ENCODE measurements at places on chromosomes 6 and 20.

DNA sequence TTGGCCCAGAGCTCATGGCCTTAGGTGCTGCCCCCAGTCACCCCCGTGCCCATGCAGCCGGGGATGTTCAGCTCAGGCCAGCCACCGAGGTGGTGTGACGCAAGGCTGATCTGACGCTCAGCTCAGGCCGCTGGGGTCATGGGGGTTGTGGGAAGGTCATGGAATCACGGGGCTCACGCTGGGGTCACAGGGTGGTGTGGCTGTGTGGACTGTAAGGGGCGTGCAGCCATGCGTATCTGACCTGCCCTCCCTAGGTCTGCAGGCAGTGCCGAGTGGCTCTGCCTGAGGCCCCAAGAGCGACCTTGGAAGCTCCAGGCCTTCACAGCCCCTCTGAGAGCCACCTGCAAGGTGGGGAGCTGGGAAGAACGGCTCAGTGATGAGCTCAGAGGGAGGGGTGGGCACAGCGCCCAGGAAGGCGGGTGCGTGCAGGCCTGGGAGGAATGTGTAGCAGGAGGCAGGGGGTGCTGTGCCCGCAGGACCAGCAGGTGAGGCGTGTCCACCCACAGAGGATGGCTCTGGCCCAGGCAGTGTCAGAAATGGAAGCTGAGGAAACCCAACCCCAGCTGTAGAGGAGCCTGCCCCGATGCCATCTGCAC lies 27.8 kb downstream of the CHRNA4 start:
- peaks cover 37% of the 10 kb centered on the region for H3K27me3 ChIP-seq
- DNase-seq, result no peak
- H3K36me3 ChIP-seq, result no peaks in the 10 kb centered on the region
- no peak overlapping the region for H3K27ac ChIP-seq
- peak overlapping the region; percentile 20 for H3K4me3 ChIP-seq
- H3K4me1 ChIP-seq, result peaks cover 6% of the 10 kb centered on the region

GRCh38 chr20:37524859-37525708 lies 2.6 kb downstream of the BLCAP start:
- H3K4me1 ChIP-seq, result peaks cover 35% of the 10 kb centered on the region
- H3K36me3 ChIP-seq, result peaks cover 4% of the 10 kb centered on the region
- H3K27me3 ChIP-seq, result no peaks in the 10 kb centered on the region
- H3K4me3 ChIP-seq, result no peak overlapping the region

DNA sequence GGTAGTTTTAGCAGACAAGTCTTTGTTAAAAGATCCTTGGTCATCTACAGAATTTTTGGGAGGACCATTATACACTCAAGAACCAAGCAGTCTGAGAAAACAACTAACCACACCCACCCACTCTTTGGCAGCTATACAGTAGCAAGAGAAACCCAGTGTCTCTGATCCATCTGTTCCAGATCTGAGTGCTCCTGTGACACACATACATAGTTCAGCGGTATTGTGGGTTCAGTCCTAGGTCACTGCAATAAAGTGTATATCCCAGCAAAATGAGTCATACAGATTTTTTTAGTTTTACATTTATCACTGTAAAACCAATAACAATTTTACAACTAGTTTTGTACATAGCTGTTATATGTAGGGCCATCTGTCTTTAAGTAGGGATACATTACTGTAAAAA lies 47.4 kb upstream of the PAK5 start:
- DNase-seq, result no peak
- H3K27me3 ChIP-seq, result no peaks in the 10 kb centered on the region
- H3K4me3 ChIP-seq, result no peak overlapping the region
- H3K36me3 ChIP-seq, result no peaks in the 10 kb centered on the region

GRCh38 chr6:78593898-78594667 lies 273.3 kb upstream of the IRAK1BP1 start:
- no peak for DNase-seq
- H3K27ac ChIP-seq, result no peak overlapping the region
- H3K36me3 ChIP-seq, result no peaks in the 10 kb centered on the region

Data from mesenchymal stem cell (in vitro differentiated cells and primary cell).